Mucosa of descending colon (tissue), 3 donors: ENCODE measurements at places on chromosomes 2 and 18. TPM values are rescaled to one million over a fixed set of nuclear protein-coding genes. Genes with fewer than 3 reads are reported as not detected.

DNA sequence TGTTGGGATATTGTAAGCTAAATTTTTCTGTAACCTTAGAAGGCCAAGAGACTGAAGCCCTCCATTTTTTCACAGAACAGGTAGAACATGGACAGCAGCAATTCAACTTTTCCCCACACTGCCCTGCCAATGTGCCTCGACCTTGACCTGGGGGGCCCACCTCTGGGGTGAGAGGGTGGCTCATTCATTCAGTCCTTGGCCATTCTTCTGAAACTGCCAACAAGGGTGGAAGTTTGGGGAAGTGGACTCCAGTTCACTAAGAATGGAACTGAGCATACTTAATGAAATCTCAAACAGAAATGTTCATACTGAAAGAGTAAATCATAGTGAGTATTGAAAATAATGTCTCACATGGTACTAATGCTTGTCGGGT is 1.1 kb downstream of the EEF1B2 start:
- DNase-seq = no peak

- DNase-seq = no peak
Observed at GRCh38 chr2:160293391-160294091, 93.5 kb upstream of the ITGB6 start.

DNA sequence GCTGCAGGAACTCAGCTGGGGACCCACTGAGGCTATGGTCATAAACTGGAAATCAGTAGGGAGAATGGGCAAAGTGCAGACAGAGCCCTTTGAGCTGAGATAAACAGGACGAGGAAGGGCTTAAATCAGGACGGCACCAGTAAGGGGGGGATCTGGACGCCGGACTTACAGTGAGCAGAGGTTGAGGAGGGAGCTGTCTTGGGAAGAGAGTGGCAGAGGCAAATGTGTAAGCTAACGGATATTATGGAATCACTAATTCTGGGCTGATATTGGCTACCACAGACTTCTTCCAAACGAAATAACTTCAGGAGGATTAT is 539 bp downstream of the CYP27A1 start:
- DNase-seq = no peak

DNA sequence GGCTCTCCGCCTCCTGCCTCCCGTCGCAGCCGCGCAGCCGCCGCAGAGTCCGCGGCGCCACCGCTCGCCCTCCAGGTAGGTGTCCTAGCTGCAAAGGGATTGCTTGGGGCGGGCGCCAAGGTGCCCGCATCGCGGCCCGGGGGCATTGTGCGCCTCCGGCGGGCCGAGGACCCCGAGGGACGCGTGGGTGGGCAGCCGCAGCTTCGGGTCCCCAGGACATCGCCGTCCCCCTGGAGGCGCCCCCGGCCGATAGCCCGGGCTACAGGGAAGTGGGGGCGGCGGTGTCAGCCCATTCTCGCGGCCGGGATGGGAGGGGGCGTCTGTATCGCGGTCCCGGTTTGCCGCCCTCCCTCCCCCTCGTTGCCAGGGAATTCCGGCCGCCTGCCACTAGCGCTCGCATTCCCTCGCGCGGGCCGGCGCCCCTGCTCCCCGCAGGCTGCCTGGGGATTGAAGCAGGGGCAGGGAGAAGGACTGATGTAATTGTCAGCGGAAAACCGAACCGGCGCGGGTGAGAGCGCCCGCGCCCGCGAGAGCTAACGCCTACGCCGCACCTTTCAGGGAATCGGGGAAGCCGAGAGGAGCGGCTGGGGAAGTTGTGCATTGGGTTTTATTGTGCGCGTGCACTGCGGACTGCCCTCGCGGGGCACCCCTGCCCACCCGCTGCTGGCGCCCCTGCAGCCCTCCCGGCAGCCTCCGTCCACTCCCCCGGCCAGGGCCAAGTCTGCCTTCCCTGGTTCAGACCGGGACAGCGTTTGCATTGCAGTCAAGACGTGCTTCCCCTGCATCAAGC is 483 bp downstream of the OSBPL6 start:
- DNase-seq = peak; percentile 55

DNA sequence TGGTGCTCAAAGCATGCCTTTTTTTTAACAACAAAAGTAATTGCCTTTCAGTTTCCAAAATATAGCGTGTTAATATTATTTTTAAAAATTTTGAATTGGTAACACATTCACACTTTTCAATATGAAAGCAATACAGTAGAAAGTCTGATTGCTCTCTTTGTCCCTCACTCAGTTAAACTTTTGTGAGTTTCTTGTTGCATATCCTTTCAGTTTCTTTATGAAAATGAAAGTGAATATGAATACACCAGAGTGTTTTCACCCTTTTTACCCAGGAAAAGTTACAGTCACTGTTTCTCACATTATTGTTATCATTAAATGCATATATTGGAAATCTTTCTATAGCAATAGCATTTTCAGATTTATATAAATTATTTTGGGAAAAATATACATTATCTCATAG is 377.4 kb upstream of the CRIM1 start:
- no peak for DNase-seq

DNA sequence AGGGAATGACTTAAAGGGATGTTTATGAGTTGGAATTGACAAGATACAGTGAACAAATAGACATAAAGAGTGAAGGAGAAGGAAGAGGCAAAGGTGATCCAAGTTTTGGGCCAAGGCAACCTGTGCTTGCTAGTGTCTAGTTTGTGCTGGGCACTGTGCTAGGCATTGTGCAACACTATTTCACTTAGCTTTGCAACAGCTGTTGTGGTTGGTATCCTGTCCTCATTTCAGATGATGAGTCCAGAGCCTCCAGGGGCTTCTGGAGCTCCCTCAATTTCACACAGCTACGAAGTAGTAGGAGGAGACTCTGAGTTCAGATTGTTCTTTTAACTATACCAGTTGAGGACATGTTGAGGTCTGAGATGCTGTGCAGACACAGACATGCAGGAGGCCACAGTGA is 18.1 kb upstream of the LOXHD1 start:
- DNase-seq = no peak

- peak; percentile 79 for DNase-seq
Observed at GRCh38 chr2:219230059-219230540, 494 bp downstream of the ANKZF1 start.

DNA sequence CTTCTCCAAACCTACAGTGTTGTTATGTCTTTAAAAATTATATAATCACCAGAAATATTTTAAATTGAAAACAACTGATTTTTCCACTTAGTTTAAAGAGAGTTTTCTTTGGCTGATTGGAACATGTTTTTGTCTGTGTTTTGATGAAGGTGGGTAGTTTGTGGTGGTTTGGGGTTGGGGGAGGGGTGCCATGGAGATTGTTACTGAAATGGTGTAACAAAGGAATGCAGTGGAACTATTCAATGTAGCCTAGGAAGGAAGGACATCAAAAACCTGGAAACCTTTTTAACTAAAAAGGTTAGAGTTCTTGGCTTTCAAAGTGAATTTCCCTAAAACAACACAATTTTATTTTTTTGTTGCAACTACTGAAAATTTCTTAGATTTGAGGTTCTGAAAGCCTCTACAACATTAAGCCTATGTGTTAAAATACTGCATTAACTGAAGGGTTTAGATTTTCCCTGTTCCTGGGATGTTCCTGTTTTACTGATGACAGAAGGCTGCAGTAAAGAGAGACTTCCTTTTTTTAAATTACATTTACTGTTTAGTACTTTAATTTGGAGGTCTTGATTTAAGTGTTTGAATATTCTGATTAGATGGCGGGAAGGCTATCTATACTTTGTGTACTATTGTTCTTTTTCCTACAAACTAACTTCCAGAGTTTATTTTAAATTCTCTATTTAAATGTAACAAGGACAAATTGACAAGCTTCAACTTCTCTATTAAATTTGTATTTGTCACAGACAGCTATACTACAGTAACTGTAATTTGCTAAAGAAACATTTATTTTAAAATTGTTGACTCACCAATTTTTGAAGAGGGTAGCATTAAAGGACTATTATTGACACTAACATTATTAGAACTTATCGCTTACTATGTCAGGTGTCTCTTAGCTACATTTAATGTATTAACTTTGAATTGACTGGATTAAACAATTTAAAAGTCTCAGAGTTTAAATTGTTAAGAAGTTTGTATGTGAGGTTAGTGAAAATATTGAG is 87.7 kb downstream of the LIMS1 start:
- no peak for DNase-seq

- peak; percentile 16 for DNase-seq
Observed at GRCh38 chr2:198127627-198128026, 323.2 kb downstream of the PLCL1 start.

DNA sequence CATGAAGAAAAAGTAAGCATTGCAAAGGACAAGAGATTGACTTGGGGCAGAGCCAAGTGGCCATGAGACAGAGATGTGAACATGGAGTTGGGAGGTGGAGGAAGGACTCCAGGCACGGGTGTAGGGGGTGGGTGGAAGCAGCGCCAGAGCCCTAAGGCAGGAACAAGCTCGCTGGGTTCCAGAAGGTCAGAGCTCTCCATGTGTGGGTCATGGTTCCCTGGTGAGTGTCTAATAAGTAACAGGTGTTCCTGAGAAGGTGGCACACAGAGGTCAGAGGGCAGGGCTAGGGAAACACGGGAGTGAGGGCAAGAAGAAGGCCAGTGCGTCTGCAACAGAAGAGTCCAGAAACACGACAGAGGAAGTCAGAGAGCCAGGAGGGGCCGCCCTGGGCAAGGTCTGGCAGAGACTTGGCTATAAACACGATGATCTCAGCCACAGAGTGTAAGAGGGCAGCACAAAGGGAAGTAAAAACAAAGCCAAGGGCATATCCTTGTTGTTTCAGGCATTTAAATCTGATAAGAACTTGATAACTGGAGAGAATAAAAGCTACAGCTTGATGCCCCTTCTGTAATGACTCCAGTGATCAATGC is 260.8 kb downstream of the TGIF1 start:
- peak; percentile 86 for DNase-seq

DNA sequence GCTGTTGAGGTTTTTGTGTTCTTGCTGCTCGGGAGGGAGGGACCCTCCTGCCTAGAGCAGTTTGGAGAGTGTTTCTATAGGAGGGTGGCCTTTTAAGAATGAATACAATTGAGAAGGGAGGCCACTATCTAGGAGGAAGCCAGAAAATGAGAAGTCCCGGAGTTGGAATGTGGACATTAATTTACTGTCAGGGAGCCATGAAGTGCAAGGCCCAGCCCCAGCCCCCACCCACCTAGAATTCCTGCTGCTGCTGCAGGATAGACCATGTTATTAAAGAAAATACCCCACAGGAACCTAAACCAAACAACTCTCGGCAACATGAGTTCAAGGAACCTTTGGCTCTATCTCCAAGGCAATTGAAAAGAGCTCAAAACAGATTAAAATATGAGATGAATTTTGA is 46.0 kb downstream of the ZBTB7C start:
- no peak for DNase-seq

DNA sequence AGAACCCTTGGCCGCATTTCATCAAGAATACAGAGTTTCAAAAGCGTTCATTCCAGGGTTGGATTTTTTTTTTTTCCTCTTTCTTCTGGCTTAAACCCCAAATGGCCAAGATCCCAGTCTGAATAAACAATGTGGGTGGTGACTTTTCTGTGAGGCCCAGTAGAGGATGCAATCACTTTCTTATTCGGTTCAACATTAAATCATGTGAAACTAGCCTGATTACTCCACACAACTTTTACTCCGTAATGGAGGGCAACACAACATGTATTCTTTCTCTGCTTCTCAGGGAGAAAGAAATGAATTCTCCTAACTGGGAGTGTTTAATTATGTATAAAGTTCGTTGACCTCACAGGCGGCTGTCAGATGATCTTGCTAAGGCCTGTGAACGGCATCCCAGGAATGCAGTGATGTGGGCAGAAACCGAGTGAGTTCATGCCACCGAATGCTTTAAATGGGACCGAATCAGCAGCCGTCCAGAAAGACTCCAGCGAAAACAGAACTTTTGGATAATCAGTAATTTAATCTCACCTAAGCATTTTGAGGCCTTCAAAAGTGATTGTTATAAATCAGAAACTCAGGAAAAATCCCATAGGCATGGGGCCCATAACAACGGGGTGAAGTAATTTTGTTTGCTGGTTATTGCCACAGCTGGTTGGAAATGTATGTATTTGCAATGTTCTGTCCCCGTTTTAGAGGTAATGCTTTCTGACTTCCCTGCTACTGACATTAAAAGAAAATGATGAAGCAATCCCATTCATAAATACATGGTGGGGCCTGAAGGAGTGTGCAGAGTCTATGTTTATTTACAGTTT is 81.5 kb downstream of the BCL2 start:
- DNase-seq = no peak

GRCh38 chr2:230717600-230717999 is 5.0 kb downstream of the CAB39 start:
- no peak for DNase-seq

- no peak for DNase-seq
Observed at GRCh38 chr2:222058819-222059445, 239.9 kb downstream of the PAX3 start.

GRCh38 chr2:4869154-4869553 is 823.0 kb upstream of the SOX11 start:
- DNase-seq = no peak

DNA sequence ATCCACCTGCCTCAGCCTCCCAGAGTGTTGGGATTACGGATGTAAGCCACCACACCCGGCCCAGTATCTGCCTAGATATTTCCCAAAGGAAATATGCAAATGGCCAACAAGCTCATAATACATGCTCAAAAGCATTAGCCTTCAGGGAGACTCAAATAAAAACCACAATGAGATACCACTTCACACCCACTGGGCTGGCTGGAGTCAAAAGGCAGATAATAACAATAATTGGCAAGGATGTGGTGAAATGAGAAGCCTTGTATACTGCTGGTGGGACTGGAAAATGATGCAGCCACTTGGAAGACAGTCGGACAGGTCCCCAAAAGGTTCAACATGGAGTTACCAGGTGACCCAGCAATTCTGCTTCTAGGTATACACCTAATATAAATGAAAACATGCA is 20.5 kb upstream of the ZNF516 start:
- DNase-seq = no peak

DNA sequence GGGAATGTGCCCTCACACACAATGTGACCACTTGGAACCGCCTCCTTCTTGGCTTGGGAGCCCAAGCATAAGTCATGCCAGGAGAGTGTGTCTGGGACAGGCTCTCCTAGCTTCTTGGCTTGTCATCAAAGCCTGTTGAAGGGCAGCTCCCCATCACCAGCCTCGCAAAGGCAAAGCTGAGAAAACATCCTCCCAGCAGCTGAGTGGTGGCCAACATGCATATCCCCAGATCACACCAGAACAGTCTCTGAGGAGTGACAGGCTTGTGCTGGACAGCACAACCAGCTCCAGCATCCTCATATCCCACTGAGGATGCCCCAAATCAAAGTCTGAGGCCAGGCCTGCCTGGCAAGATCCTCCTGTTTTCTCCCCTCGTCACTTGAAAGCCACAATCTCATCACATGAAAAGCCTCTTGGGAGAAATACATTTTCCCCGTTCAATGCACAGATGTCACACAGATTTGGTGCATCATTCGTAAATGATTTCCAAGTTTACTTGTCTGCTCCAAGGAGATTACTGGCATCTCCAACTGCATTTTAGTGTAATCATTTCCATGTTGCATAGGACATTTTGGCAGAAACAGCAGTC is 269.3 kb downstream of the TTC32 start:
- DNase-seq = no peak

Gene SPDYA
- 1.2 TPM for total RNA-seq

Gene SNTG2
- total RNA-seq = 0.38 TPM

Gene KLHL30
- 1.1 TPM for total RNA-seq

Gene EVX2
- not detected for total RNA-seq

Gene SLC5A7
- total RNA-seq = not detected

Gene ACVR1C
- 9.2 TPM for total RNA-seq

Gene MAP2
- 2.3 TPM for total RNA-seq

Gene SH3BP4
- 18.0 TPM for total RNA-seq

Gene BCS1L
- total RNA-seq = 32.9 TPM
